ENCODE measurements at places on chromosomes 6 and 20.

- DNase-seq, result no peak
These were observed 358.4 kb downstream of the BTBD3 start for GRCh38 chr20:12276011-12276673.

GRCh38 chr6:165848086-165848426 is 185.0 kb upstream of the PDE10A start:
- no peak for DNase-seq

DNA sequence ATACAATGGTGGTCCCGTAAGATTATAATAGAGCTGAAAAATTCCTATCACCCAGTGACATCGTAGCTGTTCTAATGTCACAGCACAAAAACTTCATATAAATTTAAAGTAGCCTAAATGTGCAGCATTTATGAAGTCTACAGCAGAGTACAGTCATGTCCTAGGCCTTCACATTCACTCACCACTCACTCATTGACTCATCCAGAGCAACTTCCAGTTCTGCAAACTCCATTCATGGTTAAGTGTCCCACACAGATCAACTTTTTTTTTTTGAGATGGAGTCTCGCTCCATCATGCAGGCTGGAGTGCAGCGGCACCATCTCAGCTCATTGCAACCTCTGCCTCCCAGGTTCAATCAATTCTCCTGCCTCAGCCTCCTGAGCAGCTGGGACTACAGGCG is 20.9 kb upstream of the KCNG1 start:
- no peak for DNase-seq

- DNase-seq, result no peak
These were observed 102.6 kb downstream of the TULP4 start for GRCh38 chr6:158414851-158415262.

GRCh38 chr6:32214126-32214525 is 9.7 kb downstream of the NOTCH4 start:
- no peak for DNase-seq

DNA sequence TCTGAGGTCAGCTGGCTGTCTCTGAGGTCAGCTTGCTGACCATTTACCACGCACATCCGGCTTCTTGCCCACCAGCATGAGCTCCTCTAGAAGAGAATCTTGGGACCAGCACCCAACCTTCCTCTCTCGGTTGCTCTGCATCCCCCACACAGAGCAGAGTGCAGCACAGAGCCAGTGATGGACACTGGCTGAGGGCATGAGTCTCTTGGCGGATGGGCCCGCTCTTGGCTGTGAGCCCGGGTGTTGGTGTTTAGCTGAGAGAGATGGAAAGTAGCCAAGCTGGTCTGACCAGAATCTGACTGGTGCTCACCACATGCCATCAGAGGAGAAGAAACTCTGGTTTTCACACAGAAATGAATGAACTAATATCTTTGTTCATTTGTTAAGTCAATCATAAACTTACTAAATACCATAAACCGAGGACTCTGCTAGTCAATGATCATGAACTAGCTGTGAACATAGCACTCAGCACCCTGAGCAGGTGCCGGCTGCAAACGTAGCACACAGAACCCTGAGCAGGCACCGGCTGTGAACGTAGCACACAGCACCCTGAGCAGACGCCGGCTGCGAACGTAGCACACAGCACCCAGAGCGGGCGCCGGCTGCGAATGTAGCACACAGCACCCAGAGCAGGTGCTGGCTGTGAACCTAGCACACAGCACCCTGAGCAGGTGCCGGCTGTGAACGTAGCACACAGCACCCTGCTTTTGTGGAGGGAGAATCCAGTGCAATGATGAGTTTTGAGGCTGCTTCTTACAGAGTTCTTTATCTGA is 10.4 kb upstream of the THBS2 start:
- DNase-seq, result no peak

GRCh38 chr6:149717255-149717587 is 680 bp downstream of the LATS1 start:
- no peak for DNase-seq

- DNase-seq, result no peak
These were observed 52.6 kb upstream of the TMEM200A start for GRCh38 chr6:130313206-130313605.

DNA sequence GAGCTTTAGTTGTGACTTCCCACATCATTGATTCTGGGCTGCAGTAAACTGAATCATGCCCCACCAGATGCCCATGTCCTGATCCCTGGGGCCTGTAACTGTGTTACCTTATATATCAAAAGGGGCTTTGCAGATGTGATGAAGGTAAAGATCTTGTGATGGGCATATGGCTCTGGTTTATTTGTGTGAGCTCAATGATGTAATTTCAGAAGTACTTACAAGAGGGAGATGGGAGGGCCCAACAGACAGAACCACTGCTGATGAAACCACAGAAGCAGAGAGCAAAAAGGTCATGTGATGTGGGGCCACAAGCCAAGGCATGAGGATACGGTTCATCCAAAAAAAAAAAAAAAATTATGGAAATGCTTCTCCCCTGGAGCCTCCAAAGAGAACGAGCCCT is 118.7 kb downstream of the TOX2 start:
- no peak for DNase-seq

DNA sequence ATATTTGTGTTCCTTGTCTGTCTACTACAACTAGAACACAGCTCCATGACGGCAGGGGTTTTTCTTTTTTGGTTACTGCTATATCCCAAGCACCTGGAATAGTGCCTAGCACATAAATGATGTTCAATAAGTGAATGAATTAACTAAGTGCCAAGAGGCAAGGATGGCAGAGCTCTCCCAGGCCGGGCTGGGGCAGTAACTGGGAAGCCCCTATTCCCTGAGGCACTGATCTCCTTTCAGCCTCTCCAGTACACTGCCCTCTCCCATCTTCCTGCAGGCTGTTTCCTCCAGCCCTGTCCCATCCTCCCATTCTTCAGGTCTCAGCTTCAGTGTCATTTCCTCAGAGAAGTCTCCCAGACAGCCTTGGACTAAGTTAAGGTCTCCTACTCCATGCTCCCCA is 29.0 kb upstream of the SPDEF start:
- DNase-seq, result no peak

GRCh38 chr20:15918631-15919030 is 654.6 kb downstream of the KIF16B start:
- DNase-seq, result no peak

GRCh38 chr6:169339731-169340309 is 86.2 kb upstream of the THBS2 start:
- no peak for DNase-seq

Data from CD4-positive, alpha-beta T cell treated with Interleukin-4 for 1 hour (primary cell).